Right lung (tissue), 10 donors: ENCODE measurements at places on chromosomes 12 and 14. TPM values are rescaled to one million over a fixed set of nuclear protein-coding genes. Genes with fewer than 3 reads are reported as not detected.

Gene PLEK2
- polyA plus RNA-seq, result 2.8 TPM

GRCh38 chr12:80232837-80233236 is 133.5 kb downstream of the OTOGL start:
- DNase-seq, result no peak

- DNase-seq, result no peak
Measured at GRCh38 chr12:638953-639557, 24.2 kb downstream of the NINJ2 start.

- DNase-seq, result no peak
Measured at GRCh38 chr12:91361864-91362263, 179.2 kb upstream of the DCN start.
